NB4 (cell line): ENCODE measurements at places on chromosomes 7 and 10.
A peak's percentile ranks its signal among the peaks of the same experiment; 100 is the strongest.

DNA sequence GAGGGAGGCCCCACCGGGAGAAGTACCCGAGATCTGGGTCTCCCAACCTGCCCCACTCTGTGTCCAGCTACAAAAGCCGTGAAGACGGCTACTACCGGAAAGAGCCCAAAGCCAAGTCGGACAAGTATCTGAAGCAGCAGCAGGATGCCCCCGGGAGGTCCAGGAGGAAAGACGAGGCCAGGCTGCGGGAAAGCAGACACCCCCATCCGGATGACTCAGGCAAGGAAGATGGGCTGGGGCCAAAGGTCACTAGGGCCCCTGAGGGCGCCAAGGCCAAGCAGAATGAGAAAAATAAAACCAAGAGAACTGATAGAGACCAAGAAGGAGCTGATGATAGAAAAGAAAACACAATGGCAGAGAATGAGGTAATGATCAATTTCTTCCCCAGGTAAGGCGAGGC lies 59.1 kb upstream of the PDCD4 start:
- DNase-seq: no peak

GRCh38 chr7:149838992-149839408 lies 825 bp downstream of the ZNF862 start:
- no peak for DNase-seq

GRCh38 chr10:63555330-63555729 lies 34.1 kb downstream of the REEP3 start:
- no peak for DNase-seq

- no peak for DNase-seq
These were observed 590.2 kb downstream of the SH2D4B start for GRCh38 chr10:81127931-81128330.

- DNase-seq: no peak
These were observed 202.8 kb upstream of the NOBOX start for GRCh38 chr7:144606261-144606660.

GRCh38 chr7:148264933-148265557 lies 325.5 kb upstream of the C7orf33 start:
- peak; percentile 58 for DNase-seq

DNA sequence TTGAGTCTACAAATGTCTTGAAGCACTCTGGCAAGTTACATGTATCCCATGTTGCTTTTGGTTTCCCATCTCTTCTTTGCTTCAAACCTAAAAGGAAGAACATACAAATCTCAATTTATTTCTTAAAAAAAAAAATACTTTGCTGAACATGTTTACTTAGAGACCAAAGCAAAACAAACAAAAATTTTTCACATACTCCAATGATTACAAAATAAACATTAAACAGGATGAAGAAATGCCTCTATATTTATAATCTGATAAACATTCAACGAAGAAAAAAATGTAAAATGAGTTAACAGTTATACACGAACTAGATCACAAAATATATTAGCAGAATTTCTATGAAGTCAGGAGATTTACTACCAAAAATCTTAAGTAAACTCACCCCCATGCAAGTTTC lies 31.3 kb downstream of the FAM204A start:
- no peak for DNase-seq

GRCh38 chr10:59126991-59127390 lies 49.5 kb upstream of the PHYHIPL start:
- DNase-seq: no peak

GRCh38 chr7:73971704-73972341 lies 56.1 kb upstream of the ELN start:
- no peak for DNase-seq

GRCh38 chr7:30159163-30159562 lies 24.4 kb downstream of the MTURN start:
- DNase-seq: peak; percentile 81

DNA sequence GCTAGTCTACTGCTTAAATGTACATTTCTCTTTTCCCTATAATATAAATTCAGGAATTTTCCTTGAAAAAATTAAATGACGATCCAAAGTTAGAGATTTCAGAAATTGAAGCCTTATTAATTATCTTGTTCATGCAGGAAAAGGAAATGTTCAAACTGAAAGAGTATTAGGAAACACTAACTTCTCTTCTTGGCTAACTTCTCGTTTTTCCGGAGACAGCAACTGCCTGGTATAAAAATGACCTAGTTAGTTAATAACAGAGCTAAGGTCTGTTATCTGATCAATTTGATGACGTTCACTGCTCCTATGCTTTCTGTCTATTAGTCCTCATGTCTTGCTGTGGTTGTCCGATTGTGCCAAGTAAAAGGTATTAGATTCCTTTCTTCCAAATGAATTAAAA lies 212.5 kb downstream of the DGKB start:
- peak; percentile 29 for DNase-seq

GRCh38 chr7:48004638-48005037 lies 24.3 kb downstream of the SUN3 start:
- no peak for DNase-seq

DNA sequence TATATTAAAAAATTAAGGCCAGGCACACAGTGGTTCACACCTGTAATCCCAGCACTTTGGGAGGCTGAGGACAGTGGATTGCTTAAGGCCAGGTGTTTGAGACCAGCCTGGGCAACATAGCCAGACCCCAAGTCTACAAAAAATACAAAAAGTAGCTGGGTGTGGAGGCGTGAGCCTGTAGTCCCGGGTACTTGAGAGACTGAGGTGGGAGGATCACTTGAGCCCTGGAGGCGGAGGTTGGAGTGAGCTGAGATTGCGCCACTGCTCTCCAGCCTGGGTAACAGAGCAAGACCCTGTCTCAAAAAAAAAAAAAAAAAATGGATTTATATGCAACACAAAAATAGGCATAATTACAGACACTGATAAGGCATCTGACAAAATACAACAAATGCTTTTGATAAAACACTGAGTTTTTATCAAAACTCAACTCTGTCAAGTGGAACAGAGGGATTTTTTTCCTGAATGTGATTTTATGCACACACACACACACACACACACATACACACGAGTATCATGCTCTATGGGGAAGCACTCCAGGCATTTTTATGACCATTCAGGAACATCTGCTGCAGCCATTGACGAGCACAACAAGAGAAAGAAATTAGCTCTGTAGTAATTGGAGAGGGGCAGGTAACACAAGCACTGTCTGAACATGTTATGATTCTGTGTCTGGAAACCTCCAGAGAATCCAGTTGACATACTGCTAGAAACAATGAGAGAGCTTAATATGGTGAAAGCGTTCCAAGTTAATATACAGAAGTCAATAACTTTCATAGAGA lies 193.1 kb downstream of the WDR37 start:
- DNase-seq: no peak

DNA sequence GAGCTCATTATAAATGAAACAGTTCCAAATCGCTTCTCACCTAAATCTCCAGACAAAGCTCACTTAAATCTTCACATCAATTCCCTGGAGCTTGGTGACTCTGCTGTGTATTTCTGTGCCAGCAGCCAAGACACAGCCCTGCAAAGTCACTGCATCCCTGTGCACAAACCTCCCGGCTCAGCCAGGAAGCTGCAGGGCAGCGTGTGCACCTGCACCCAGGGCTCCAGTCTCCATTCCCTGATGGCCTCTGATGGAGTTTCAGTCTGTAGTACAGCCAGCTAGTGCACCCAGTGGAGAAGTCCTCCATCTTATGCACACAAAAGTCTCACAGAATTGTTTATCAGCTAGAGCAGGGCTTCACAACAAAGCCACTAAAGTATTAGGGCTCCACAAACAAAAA lies 51.1 kb upstream of the PRSS58 start:
- no peak for DNase-seq

GRCh38 chr7:30543813-30544525 lies 39.3 kb upstream of the GGCT start:
- no peak for DNase-seq

GRCh38 chr7:23332193-23332592 lies 33.1 kb downstream of the MALSU1 start:
- DNase-seq: no peak

DNA sequence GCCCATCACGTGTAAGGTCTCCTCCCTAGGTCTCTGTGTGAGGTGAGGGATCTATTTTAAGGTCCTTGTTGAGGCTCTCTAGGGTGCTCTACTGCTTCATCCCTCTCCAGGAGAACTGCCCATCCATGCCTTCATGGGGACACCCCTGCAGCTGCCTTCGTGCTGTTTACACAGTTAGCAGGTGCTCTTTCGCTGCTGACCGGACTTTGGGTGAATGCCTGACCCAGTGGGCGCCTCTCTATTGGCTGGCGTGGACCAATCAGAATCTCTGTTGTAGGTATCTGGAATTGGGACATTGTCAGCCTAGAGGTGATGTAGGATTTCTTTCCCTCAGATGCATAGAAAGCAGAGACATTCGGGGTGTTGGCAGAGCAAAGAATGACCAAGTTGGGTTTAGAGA lies 38.7 kb upstream of the HMX3 start:
- no peak for DNase-seq

- DNase-seq: no peak
These were observed 63.9 kb upstream of the NANOS1 start for GRCh38 chr10:118965645-118966044.

- DNase-seq: no peak
These were observed 16.2 kb downstream of the RBP3 start for GRCh38 chr10:47364366-47364765.

GRCh38 chr7:101816595-101817470 lies 593 bp upstream of the CUX1 start:
- peak; percentile 74 for DNase-seq

- no peak for DNase-seq
These were observed 192.7 kb downstream of the GATA3 start for GRCh38 chr10:8247191-8247590.

GRCh38 chr10:102743078-102743587 lies 615 bp upstream of the WBP1L start:
- DNase-seq: no peak

DNA sequence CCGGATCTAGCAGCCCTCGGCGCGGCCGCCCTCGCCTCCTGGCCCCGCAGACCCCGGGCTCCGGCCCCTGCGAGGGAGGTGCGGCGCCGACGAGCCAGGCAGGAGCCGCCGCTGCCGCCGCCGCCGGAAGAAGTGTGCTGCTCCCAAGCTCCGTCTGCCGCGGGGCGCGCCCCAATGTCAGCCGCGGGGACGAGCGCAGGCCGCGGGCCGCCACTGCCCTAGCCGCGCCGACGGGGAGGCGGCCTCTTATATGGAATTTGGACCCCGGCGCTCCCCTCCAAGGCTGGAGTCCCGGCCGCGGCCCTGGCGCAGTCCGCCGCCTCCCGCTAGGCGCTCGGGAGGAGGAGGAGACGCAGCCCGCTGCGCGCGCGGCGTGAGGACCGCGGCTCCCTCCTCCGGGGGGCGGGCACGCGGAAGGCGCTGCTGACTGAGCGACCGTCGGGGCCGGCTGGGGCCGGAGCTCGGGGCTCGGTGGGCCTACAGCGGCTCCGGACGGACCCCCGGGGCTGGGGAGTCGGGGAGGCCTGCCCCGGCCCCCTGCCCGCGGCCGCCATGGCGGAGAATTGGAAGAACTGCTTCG lies at the start of gene TRIM8:
TRIM8 (plus strand) TSS at position 414 of the 580 bp plus-strand sequence; CDS start at position 553, 139 bp downstream.
- peak; percentile 79 for DNase-seq

DNA sequence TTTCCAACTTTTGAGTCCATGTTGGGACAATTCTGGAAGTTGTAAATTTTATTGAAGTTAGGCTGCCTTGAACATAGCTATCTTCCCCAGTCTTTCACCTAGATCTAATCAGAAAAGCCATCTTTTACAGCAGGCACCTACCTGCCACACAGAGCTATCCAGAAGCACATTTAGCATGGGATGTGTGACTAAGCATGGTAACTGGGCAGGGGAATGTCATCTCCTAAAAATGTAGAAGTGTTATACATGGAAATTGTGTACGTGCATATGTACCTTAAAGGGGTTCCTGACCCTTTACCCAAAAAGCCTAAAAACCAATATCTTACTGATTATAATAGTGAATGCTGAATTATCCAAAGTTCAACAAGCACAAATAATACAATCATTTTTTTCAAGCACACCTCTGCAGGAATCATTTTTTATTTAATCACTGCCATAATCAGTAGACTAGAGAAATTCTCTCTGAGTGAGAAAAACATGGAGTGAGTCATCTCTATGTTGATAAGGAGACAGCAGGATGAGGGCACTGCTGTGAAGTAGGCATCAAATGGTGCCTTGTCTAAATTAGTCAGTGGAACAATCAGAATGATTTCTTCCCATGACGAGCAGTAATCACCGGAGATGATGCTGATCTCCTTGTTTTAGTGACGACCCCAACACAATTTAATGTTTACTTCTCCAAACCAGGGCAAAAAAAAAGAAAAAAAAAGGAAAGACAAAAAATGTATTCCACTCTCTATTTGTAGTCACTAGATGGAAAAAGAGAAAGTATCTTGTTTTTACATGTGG lies 75.9 kb downstream of the SORBS1 start:
- no peak for DNase-seq
